ENCODE measurements at places on chromosomes 6 and 20. TPM values are rescaled to one million over a fixed set of nuclear protein-coding genes. Genes with fewer than 3 reads are reported as not detected.

The BTN1A1 gene
- under 0.01 TPM for total RNA-seq

The RGS17 gene
- 1.4 TPM for total RNA-seq

The ADGB gene
- total RNA-seq, result not detected

The EXOC2 gene
- total RNA-seq, result 22.4 TPM

The CALHM4 gene
- not detected for total RNA-seq

The OR2W1 gene
- total RNA-seq, result not detected

The SCUBE3 gene
- total RNA-seq, result 62.5 TPM

The BEND3 gene
- 3.6 TPM for total RNA-seq

The BPIFB2 gene
- not detected for total RNA-seq

The METTL24 gene
- 0.29 TPM for total RNA-seq

The SNPH gene
- 10.0 TPM for total RNA-seq

The MMP24 gene
- total RNA-seq, result 0.88 TPM

The PDE7B gene
- 25.3 TPM for total RNA-seq

The PTCHD4 gene
- 6.5 TPM for total RNA-seq

The ZNF341 gene
- 1.2 TPM for total RNA-seq

The ALDH8A1 gene
- total RNA-seq, result 0.29 TPM

The LTA gene
- not detected for total RNA-seq

The CEBPB gene
- 75.7 TPM for total RNA-seq

The ADGRG6 gene
- 0.36 TPM for total RNA-seq

The ULBP3 gene
- 11.2 TPM for total RNA-seq

The COL9A1 gene
- total RNA-seq, result not detected

The LPA gene
- total RNA-seq, result not detected

The DNAH8 gene
- total RNA-seq, result 0.36 TPM

The KCNK15 gene
- 81.3 TPM for total RNA-seq

All from osteoblast (primary cell).